ENCODE measurements at places on chromosomes 7 and 10. TPM values are rescaled to one million over a fixed set of nuclear protein-coding genes. Genes with fewer than 3 reads are reported as not detected.

GRCh38 chr10:93393211-93393610, 88.9 kb downstream of the MYOF start:
- no peak overlapping the region for H3K27ac ChIP-seq
- no peak overlapping the region for H3K4me3 ChIP-seq
- no peaks in the 10 kb centered on the region for H3K27me3 ChIP-seq
- no peaks in the 10 kb centered on the region for H3K36me3 ChIP-seq

DNA sequence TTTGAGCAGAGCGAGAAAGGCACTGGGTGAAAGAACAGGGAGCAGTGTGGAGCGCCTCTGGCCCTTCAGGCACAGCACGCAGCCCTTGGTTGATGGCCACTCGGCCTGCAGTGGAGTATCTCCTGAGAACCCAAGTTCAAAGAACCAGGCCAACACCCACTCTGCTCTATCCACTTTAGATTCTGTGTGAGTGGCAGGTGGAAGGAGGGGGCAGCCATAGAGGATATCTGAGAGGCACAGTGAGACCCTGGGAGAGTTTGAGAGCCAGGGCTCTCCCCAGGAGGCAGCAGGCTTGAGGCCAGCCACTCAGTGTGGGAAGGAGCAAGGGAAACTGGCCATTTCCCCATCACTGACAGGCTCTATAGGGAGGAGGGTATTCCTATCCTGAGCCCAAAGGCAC, 52.5 kb upstream of the PTN start:
- H3K27ac ChIP-seq = no peak overlapping the region
- H3K36me3 ChIP-seq = no peaks in the 10 kb centered on the region
- DNase-seq = no peak
- no peak overlapping the region for H3K4me3 ChIP-seq
- no peaks in the 10 kb centered on the region for H3K4me1 ChIP-seq

DNA sequence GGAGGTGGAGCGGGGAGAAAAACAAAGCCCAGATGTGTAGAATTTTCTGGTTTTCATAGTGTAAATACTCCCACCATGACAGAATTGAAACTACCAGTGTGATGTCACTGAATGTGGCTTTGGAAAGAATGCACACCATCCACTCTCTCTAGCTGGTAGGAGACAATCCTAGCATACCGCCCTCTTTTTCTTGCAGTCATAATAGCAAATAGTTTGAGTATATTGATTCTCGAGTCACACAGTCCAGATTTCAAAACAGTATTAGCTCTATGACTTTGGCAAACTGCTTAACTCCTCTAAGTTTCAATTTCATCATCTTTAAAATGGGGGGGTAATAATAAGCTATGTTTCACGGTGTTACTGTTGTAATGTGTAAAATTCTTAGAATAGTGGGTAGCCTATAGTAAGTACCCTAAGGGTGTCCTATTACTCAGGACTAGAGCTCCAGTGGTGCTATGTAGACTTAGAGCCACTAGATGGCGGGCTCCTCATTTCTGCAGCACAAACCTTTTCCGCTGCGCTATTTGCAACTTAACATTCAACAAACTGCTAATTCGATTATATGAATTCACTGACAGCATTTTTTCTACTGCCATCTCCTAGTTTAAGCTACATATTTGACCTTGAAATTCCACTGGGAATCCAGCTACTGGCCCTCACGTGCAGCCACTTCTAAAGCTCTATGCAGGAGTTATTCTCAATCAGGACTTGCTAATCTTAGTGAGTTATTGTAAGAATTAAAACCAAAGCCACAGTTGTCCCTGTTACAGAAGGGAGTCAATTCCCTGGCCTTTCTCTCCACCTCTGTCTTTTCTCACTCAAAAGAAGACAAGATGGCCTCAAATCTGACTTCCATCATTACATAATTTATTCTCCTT, 18.7 kb downstream of the TAS2R40 start:
- H3K4me1 ChIP-seq = peaks cover 23% of the 10 kb centered on the region
- no peak overlapping the region for H3K27ac ChIP-seq
- no peaks in the 10 kb centered on the region for H3K27me3 ChIP-seq
- H3K4me3 ChIP-seq = no peak overlapping the region
- peak; percentile 59 for DNase-seq

DNA sequence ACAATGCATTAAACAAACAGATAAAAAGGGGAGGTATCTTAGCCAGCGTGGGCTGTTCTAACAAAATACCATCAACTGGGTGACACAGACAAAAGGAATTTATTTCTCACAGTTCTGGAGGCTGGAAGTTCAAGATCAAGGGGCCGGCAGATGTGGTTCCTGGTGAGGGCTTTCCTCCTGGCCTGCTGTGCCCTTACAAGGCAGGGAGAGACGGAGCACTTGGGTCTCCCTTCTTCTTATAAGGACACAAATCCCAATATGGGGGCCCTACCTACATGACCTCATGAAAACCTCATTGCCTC, 281.6 kb upstream of the KLF14 start:
- peaks cover 24% of the 10 kb centered on the region for H3K4me1 ChIP-seq
- no peak overlapping the region for H3K27ac ChIP-seq
- H3K36me3 ChIP-seq = no peaks in the 10 kb centered on the region
- H3K27me3 ChIP-seq = no peaks in the 10 kb centered on the region

DNA sequence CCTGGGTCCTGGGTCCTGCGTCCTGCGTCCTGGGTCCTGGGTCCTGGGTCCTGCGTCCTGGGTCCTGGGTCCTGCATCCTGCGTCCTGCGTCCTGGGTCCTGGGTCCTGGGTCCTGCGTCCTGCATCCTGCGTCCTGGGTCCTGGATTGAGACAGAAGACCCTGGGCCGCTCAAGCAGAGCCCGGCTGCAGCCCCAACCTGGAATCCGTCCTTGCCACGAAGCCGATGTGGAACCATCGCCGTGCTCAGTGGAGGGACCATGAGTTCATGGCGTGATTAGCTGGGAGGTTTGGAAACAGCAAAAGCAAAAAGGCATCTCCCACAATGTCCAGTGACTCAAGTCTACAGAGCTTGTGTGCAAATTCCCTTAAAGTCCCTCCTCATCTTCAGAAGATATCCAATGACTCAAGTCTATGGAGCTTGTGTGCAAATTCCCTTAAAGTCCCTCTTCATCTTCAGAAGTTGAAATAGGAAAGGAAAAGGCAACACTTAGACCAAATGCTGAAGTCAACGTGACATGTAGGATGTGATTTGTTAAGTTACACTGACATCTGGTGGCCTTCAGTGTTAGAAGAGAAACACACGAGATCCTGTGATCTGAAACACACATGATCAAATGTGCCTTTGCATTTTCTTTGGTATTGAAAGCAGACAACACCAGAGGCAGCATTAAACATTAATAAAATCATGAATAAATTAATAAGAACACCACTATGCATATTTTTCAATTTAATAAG, 179.9 kb downstream of the PTPRN2 start:
- peak; percentile 55 for DNase-seq
- H3K4me1 ChIP-seq = no peaks in the 10 kb centered on the region
- no peak overlapping the region for H3K4me3 ChIP-seq
- no peaks in the 10 kb centered on the region for H3K27me3 ChIP-seq

DNA sequence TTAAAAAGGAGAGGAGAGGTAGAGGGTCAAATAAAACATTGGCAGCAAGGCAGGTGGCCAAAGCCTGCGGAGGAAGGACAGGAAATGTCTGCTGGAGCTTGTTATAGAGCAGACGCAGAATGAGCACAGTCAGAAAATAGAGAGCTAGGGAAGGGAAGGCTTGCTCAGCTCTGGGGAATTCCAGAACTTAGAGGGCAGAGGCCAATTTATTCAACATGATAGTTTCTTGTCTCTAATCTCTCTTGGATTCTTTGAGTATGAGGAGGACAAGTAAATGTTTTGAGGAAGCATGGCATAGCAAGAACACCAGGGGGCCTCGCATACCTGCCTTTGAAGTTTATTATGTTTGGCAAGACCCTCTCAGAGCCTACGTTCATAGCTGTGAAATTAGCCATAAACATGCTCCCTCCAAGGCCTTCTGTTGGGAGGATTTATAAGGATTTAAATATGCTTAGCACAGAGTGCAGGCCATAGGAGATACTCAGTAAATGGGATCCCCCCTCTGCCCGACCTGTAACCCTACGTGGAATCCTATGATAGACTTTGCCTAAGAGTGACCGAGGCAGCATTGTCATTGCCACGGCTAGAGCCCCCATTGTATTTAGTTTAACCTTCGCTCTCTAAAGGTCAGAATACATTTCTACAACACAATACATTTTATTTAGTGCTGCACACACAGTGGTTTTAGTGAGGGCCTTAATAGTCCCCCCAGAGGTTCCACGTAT, 293.9 kb downstream of the CCDC3 start:
- DNase-seq = peak; percentile 15
- H3K4me3 ChIP-seq = no peak overlapping the region
- no peaks in the 10 kb centered on the region for H3K4me1 ChIP-seq
- H3K36me3 ChIP-seq = no peaks in the 10 kb centered on the region

- no peak for DNase-seq
- H3K36me3 ChIP-seq = no peaks in the 10 kb centered on the region
- H3K27ac ChIP-seq = no peak overlapping the region
- H3K4me3 ChIP-seq = no peak overlapping the region
Observed at GRCh38 chr7:46024263-46024916, 103.3 kb upstream of the IGFBP3 start.

DNA sequence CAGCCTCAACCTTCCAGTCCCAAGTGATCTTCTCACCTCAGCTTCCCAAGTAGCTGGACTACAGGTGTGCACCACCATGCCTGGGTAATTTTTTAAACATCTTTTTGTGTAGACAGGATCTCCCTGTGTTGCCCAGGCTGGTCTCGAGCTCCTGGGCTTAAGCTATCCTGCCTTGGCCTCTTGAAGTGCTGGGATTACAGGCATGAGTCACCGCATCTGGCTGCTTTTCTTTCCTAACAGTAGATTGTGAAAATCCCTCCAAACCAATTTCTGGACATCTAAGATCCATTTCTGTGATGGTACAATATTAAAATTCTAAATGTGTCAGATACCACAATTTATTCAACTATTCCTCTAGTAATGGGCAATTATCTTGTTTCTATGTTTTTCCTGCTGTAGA, 38.7 kb downstream of the RAB18 start:
- no peak overlapping the region for H3K4me3 ChIP-seq
- H3K27me3 ChIP-seq = no peaks in the 10 kb centered on the region
- H3K36me3 ChIP-seq = 0 out of 2 replicates have a peak, but pooled peaks cover under 1% of the 10 kb centered on the region
- no peak for DNase-seq
- H3K27ac ChIP-seq = no peak overlapping the region
- H3K4me1 ChIP-seq = no peaks in the 10 kb centered on the region

- H3K36me3 ChIP-seq = no peaks in the 10 kb centered on the region
- H3K27ac ChIP-seq = no peak overlapping the region
- DNase-seq = no peak
- no peak overlapping the region for H3K4me3 ChIP-seq
- no peaks in the 10 kb centered on the region for H3K4me1 ChIP-seq
Observed at GRCh38 chr10:121112136-121112535, 261.0 kb downstream of the WDR11 start.

- no peak overlapping the region for H3K27ac ChIP-seq
- no peaks in the 10 kb centered on the region for H3K36me3 ChIP-seq
- no peaks in the 10 kb centered on the region for H3K27me3 ChIP-seq
- H3K4me1 ChIP-seq = no peaks in the 10 kb centered on the region
- no peak for DNase-seq
Observed at GRCh38 chr7:122423591-122423990, 119.0 kb upstream of the FEZF1 start.

- H3K27ac ChIP-seq = no peak overlapping the region
- no peaks in the 10 kb centered on the region for H3K4me1 ChIP-seq
- H3K36me3 ChIP-seq = no peaks in the 10 kb centered on the region
- no peak overlapping the region for H3K4me3 ChIP-seq
Observed at GRCh38 chr7:141366091-141366621, 185.1 kb upstream of the AGK start.

DNA sequence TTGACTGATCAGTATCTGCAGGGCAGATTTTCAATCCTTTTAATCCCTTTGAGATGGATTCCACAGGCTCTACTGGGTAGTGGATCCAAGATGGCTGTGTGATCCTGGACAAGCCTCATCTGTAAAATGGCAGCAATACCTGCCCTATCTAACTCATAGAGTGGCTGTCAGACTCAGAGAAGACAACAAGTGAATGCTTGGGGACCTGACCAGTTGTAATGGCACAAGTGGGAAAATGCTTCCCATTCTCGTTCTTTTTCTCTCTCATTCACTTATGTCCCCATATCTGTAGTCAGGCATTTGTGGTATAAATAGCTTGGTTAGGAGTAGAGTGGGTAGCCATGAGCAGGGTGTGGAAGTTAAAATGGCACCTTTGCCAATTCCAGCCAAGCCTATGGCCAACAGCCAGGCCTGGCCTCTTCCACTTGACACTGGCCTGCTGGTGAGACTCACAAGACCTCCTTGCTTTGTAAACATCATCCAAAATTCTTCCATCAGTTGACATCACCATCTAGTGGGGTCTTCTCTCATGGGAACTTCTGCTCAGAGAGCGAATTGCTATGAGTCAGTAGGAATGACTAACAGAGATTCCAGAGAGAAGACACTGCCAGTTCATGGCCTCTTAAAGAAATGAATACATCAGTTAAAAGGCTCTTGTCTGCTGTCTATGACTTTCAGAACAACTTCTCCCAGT, 150.1 kb downstream of the PLPP4 start:
- H3K4me3 ChIP-seq = no peak overlapping the region
- no peak for DNase-seq
- H3K36me3 ChIP-seq = no peaks in the 10 kb centered on the region

DNA sequence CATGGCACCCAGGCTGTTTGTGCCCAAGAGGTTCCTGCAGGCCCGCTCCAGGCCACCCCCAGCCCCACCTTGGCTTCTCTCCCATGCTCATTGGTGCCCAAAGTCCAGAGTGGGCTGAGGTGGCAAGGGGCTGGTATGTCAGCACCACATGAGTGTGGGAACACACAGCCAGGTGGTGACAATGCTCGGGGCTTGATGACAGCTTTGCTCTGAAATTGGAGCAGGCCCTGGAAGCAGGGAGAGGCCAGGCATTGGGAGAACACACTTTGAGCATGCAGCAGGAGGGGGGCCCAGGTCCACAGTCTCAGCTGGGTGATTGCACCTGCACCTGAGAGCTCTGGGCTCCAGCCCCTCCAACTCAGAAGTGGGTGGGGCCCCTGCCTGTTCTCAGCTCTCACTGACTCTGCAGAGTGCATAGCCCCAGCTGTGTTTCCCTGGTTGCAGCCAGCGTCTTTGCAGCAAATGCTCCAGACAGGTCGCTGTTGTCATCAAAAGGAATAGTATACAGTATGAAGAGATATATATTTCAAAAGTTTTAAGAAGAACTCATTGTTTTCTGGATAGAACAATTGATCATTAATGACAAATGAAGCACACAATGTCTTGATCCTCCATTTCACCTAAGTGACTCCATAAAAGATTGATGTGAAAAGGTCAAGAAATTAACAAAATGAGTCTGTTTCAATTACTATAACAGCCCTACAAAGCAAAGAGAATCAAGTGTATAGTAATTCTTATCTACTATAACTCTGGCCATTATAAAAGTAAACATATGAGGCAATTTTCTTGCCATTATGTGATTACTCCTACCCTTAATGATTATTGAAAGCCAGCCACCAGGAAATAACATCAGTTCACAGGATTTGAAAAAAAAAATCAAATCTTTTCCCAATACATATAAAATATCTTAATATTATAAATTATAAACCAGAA, 848.1 kb downstream of the PCDH15 start:
- H3K27ac ChIP-seq = no peak overlapping the region
- no peak overlapping the region for H3K4me3 ChIP-seq
- H3K36me3 ChIP-seq = no peaks in the 10 kb centered on the region
- peaks cover 69% of the 10 kb centered on the region for H3K4me1 ChIP-seq

Gene LEP
- not detected for total RNA-seq

Gene ACHE
- total RNA-seq = 0.18 TPM

Gene MBL2
- total RNA-seq = 9.2 TPM

Gene HMX2
- not detected for total RNA-seq

Gene SH2B2
- 0.46 TPM for total RNA-seq

Gene ABCB4
- 10.8 TPM for total RNA-seq

Gene CALHM3
- total RNA-seq = not detected

Gene PRRT4
- total RNA-seq = not detected

Gene SCIN
- not detected for total RNA-seq
